CD4-positive, alpha-beta memory T cell (primary cell): ENCODE measurements at places on chromosomes 5 and 9. TPM values are rescaled to one million over a fixed set of nuclear protein-coding genes. Genes with fewer than 3 reads are reported as not detected.

GRCh38 chr9:15936306-15936921 lies 383.6 kb downstream of the CCDC171 start:
- no peak for DNase-seq

GRCh38 chr9:121283080-121283398 lies 15.1 kb downstream of the GSN start:
- DNase-seq: no peak

DNA sequence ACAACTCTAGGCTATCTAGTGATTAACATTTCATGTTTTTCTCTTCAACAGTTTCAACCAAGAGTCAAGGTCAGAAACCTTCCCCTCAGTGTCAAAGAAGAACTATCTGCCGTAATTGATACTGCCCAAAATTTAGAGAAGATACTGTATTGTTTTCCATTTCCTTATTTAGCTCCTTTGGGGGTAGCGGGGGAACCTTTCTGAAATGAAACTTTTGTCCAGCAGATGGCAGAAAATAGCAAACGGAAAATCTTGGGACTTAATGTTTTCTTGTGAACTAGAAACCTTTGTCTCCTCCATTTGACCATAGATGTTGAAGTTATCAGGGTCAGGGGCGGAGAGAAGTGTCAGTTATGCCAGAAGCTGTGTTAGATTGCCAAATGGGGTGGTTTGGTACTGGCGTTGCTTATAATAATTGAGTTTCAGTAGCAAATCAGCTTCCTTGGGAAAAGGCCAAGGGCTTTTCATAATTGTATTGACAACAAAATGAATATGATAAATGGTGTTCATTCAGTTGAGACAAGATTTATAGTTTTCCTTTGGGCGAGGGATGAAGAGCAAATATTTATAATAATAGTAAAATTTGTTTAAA lies 101.7 kb upstream of the TLX3 start:
- DNase-seq: peak; percentile 15

GRCh38 chr9:37639841-37640240 lies 10.9 kb upstream of the FRMPD1 start:
- DNase-seq: no peak

GRCh38 chr5:75053054-75053303 lies 621 bp upstream of the GCNT4 start:
- peak; percentile 53 for DNase-seq

- no peak for DNase-seq
Measured at GRCh38 chr9:111274737-111275136, 55.3 kb downstream of the OR2K2 start.

GRCh38 chr5:16550316-16550952 lies 66.4 kb downstream of the RETREG1 start:
- peak; percentile 15 for DNase-seq

The CAMK4 gene
- total RNA-seq: 257 TPM

The ZNF354C gene
- 11.2 TPM for total RNA-seq

The PCDHB12 gene
- total RNA-seq: not detected

DNA sequence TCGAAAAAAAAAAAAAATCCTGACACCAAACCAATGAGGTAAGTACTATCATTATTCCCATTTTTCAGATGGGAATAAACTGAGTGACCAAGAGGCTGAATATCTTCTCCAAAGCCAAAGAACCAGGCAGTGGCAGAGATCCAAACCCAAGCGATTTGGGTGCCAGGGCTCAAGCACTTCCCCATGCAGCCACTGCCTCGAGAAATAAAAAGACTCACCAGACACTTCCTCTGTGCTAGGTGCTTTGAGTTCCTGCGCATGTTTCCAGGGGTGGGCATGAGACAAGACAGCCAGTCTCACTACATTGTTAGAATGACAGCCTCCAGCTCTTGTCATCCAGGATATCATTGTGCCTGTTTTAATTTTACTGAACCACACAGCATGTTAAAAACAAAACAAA lies 2.3 kb upstream of the RPL26L1 start:
- no peak for DNase-seq

DNA sequence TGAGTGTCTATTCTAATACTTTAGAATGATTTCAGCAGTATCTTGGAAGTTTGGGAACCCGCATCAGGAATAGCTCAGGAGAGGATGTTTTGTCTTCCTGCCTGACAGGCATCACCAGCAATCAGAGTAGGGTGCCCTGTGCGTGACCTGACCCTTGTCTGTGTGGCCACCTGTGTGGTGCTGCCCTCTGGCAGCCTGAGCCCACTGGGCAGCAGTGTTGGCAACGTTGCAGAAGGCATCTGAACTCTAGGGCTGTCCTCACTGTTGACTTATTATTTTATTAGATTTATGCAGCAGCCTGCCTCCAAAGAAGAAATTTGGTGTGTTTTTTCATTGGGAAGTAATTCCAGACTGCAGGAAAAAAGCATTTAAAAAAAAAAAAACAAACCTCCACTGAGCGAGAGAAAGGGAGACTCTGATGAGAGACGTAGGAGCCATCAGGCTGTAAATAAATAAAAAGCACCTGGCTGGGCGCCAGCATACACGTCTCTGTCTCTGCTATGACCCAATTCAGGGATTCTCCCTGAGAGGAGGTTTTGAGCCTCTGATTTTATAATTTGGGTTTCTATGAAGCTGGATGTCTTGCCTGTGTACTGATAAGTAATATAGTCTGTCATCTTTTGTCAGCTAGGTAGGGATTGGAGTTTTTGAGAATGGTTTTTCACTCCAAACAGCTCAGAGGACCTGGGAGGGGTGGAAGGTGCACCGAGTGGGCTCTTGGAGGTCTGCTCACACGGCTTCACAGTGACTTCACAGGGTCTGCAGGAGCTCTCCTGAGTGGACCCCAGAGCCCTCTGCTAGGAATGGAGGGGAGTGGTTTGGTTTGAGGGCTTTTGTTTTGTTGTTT lies 49.0 kb downstream of the FAM78A start:
- no peak for DNase-seq

The COX7C gene
- total RNA-seq: 474 TPM

The UNC5A gene
- total RNA-seq: not detected

DNA sequence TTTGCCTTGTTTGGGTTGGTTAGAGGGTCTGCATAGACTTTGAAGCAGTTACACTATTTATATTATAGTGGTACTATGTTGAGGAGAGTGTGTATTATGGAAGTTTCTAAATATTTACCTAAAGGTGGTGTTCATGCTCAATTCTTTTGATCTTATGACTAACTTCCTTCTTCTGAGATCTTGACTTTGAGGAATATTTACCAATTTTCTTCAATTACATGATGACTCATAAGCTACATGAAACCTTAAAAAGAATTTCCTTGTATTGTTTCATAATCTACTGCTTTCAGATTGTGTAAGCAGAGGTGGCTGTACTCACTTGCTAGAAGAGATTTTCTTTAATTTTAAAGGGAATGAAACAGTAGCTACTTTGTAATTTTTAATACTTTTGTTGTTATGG lies 276.1 kb downstream of the TAF11L14 start:
- no peak for DNase-seq

The IPPK gene
- 7.9 TPM for total RNA-seq

- DNase-seq: no peak
Measured at GRCh38 chr9:132485393-132485792, 75.4 kb downstream of the CFAP77 start.

- DNase-seq: no peak
Measured at GRCh38 chr5:139796061-139796806, 626 bp downstream of the PSD2 start.

The FCN2 gene
- total RNA-seq: not detected

DNA sequence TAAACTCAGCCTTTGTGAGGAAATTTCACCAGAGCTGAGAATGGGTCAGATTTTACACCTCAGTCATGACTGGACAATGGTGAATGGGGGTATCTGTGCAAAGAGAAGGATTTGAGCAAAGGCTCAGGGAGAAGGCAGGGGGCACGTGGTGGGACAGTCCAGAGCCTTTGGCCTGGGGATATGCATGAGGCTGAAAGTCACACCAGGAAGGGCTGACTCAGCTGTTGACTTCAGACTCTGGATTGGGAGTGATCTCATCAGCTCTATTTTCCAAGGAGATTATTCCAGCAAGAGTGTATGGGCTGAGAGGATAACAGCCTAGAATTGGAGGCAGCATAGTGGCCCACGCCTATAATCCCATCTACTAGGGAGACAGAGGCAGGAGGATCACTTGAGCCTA lies 53.6 kb downstream of the SAXO1 start:
- DNase-seq: no peak

DNA sequence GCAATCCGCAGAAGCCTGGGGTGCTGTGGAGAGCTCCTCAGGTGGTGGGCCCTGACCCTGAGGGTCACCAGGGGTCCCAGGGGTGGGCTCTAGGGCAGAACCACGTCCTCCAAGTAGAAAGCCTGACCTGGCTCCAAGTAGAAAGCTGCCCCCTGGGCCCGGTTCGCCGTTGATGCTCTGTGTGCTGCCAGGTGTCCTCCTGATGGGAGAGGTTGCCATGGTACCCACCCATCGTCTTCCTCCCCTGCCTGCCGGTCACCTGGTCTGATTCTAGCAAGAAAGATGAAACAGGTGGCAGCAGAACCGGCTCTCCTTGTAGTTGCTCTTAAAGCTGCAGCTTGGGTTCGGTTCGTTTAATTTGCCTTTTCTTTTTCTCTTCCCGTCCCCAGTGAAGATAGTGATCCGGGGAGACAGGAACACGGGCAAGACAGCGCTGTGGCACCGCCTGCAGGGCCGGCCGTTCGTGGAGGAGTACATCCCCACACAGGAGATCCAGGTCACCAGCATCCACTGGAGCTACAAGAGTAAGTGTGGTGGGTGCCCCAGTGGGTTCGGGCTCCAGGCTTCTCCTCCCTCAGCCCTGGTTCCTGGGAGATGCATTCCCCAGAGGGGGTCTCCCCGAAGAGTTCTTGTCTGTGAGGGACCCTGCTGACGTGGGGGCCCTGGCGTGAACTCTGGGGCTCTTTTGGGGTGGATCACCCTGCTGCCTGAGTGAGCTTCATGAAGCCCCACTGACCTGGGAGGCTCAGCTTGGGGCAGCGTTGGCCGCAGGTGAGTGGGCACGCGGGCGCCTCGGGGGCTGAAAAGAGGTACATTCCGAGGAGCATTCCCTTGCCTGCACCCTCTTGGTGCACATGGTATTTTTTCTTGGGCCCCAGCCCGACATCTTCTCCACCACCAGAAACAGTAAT lies 15.6 kb downstream of the RABL6 start:
- DNase-seq: no peak

DNA sequence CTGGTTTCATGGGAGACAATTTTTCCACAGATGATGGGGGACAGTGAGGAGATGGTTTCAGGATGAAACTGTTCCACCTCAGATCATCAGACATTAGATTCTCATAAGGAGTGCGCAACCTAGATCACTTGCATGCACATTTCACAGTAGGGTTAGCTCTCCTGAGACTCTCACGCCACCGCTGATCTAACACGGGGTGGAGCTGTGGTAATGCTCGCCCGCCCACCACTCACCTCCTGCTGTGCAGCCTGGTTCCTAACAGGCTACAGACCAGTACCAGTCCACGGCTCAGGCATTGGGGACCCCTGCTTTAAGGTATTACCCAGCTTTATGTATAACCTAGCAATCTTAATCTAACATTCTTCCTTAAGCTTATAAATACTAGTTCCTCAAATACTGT lies 35.6 kb downstream of the TTC39B start:
- DNase-seq: no peak

GRCh38 chr5:180116077-180116999 lies 44.8 kb upstream of the RNF130 start:
- DNase-seq: no peak

- no peak for DNase-seq
Measured at GRCh38 chr9:35226651-35227050, 64.8 kb downstream of the UNC13B start.

The DRD1 gene
- not detected for total RNA-seq

GRCh38 chr5:64822320-64822719 lies 53.6 kb downstream of the CWC27 start:
- DNase-seq: no peak

- no peak for DNase-seq
Measured at GRCh38 chr9:125142560-125143376, 560 bp downstream of the SCAI start.

- no peak for DNase-seq
Measured at GRCh38 chr9:268616-269015, 54.0 kb downstream of the DOCK8 start.

DNA sequence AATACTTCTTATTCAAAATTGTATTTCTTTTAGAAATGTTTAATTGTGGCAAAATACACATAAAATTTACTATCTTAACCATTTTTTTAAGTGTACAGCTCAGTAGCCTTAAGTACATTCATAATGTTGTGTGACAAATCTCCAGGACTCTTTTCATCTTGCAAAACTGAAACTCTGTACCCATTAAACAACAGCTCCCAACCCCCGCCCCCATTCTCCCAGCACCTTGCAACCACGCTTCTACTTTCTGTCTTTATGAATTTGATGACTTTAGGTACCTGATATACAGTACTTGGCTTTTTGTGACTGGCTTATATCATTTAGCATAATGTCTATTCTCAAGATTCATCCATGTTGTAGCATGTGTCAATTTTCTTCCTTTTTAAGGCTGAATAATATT lies 2.8 kb upstream of the IL5 start:
- DNase-seq: no peak

DNA sequence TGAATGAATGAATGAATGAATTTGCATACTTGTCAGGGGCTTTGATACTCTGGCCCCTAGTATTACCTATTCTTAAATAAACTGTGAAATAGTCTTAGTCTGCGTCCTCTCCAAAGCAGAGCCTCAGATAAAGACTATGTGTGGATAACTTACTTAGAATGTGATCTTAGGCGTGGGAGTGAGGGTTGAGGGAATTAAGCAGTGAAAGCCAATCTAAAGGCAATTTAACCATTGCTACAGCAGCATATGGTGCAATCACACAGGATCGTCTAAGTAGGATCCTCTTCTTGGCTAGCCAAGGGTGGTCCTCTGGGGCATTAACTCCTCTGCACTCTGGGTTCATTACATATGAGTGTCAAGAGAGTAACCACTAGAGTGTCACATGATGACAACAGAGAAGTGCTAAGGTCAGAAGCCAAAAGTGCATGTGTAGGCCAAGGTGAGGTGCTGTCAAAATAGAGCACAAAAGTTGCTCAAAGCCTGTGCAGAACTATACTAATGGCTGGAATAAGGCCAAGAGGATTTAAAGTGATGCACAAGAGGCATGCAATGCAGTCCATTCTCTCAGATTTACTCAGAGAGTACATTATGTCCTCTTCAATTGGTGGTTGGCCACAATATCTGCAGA lies 274.4 kb upstream of the SEMA6A start:
- DNase-seq: no peak

DNA sequence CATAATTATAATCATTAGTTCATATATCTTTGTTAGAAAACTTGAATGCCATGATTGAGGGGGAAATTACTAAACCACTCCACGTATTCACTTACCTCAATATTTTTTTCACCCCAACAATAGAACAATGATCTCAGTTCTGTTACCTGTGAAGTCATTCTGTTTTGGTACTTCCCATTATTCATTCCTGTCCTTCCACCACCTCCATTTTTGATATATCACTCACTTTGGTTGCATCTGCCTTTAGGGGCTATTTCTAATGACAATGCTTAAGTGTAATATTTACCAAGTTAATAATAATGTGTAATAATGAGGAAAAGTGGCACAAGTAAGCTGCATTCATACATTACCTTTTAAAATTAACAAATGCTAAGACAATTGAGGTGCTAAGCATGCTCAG lies 218.4 kb downstream of the SPATA31D1 start:
- no peak for DNase-seq
